ENCODE measurements at places on chromosomes 12 and 14. TPM values are rescaled to one million over a fixed set of nuclear protein-coding genes. Genes with fewer than 3 reads are reported as not detected.

Gene SRGAP1
- 2.6 TPM for total RNA-seq

Gene STXBP6
- 13.2 TPM for total RNA-seq

Gene IAPP
- not detected for total RNA-seq

Gene RFX4
- not detected for total RNA-seq

Gene FOXM1
- total RNA-seq: 3.8 TPM

Gene MIP
- total RNA-seq: not detected

Gene HOXC12
- total RNA-seq: not detected

Gene NINJ2
- 0.98 TPM for total RNA-seq

Gene SCNN1A
- 0.15 TPM for total RNA-seq

Gene TMEM52B
- total RNA-seq: not detected

Gene RTN1
- 0.35 TPM for total RNA-seq

Gene OTX2
- total RNA-seq: not detected

Gene MANSC4
- not detected for total RNA-seq

Gene RAB35
- 27.7 TPM for total RNA-seq

Gene TIGAR
- 3.4 TPM for total RNA-seq

Gene SFSWAP
- total RNA-seq: 20.2 TPM

Gene GPR84
- total RNA-seq: not detected

Gene TAS2R30
- total RNA-seq: 2.0 TPM

Gene ALDH1L2
- total RNA-seq: 40.1 TPM

Gene BBOF1
- 5.6 TPM for total RNA-seq

Gene NPFF
- total RNA-seq: not detected

Gene P2RX7
- total RNA-seq: 5.4 TPM

Gene FAM181A
- not detected for total RNA-seq

Gene KCNJ8
- total RNA-seq: 8.9 TPM

Gene PLEKHG3
- total RNA-seq: 6.2 TPM

Gene FGF6
- total RNA-seq: not detected

Gene DIO2
- 4.2 TPM for total RNA-seq

Gene PAX9
- total RNA-seq: 0.12 TPM

Gene MYF5
- total RNA-seq: not detected

Gene CAPS2
- 5.9 TPM for total RNA-seq

Gene RNASE9
- not detected for total RNA-seq

Gene PRKD1
- 7.7 TPM for total RNA-seq

Gene DTD2
- 45.7 TPM for total RNA-seq

Gene SENP1
- 10.2 TPM for total RNA-seq

Gene ACSM4
- not detected for total RNA-seq

Gene TAPBPL
- total RNA-seq: 15.4 TPM

Gene KRT7
- 533 TPM for total RNA-seq

Gene SERPINA5
- total RNA-seq: 0.12 TPM

Measured in smooth muscle cell of the coronary artery (primary cell).